HepG2 (cell line): ENCODE measurements at places on chromosomes 11 and 22.
A peak's percentile ranks its signal among the peaks of the same experiment; 100 is the strongest.

DNA sequence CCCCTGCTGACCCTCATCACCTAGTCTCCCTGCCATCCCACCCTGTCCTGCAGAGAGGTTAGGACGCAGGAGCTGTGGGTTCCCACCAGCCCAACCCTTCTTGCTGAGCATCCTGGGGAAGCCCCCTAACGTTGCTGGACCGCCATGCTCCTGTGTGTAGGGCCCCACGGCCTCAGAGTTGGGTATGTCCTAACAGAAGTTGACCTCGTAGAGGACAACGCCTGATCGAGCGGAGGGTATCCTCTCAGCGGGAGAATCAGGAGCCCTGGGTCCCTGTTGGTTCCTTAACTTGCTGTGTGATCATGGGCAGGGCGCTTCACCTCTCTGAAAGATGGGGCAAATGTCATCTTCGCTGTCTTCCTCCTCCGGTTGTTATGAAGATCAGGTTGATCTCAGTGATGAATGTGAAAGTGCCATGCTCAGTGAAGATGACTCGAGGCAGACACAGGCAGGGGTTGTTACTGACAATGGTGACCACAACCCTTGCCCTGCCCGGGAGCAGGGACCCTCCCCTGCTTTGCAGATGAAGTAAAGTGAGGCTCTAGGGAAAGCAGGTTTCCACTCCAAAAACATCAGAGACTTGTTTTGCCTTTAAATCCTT, 19.3 kb upstream of the CD5 start:
- DNase-seq: no peak

DNA sequence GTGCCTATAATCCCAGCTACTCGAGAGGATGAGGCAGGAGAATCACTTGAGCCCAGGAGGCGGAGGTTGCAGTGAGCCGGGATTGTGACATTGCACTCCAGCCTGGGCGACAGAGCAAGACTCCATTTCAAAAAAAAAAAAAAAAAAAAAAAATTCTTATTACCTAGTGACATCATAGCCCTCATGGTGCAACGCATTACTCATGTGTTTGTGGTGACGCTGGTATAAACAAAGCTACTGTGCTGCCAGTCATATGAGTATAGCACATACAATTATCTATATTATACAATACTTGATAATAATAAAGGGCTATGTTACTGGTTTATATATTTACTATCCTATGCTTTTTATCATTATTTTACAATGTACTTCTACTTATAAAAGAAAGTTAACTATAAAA, 41.2 kb downstream of the OR2AT4 start:
- DNase-seq: no peak

- no peak for DNase-seq
Measured at GRCh38 chr22:45688600-45689080, 17.0 kb downstream of the ATXN10 start.

DNA sequence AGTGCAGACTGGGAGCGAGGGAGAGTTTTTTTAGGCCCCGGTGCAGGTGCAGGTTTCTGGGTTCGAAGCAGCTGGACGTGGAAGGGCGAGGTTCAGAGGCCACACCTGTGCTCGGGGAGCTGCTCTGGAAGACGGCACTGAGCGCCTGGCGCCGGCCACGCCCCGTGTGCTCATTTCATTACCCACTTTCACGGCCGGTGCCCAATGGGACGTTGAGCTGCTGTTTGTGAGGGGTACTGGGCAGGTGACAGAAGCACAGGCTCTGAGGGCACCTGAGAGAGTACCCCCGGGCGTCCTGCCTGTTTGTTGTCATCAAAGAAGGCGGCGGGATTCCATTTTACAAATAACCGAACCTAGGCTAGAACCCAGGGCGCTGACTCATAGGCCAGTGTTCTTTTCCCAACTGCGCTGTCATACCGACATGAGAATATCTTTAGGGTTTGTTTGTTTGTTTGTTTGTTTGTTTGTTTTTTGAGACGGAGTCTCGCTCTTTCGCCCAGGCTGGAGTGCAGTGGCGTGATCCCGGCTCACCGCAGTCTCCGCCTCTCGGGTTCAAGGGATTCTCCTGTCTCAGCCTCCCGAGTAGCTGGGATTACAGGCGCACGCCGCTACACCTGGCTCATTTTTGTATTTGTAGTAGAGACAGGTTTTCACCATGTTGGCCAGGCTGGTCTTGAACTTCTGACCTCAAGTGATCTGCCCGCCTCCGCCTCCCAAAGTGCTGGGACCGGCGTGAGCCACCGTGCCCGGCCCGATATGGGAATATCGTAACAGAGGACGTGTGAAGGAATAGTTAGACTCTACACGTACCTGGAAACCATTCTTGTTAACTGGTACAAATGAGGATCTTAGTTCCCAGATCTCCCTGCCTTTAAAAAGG, 16.6 kb upstream of the SPTBN2 start:
- no peak for DNase-seq

GRCh38 chr11:58927393-58928106, 11.7 kb upstream of the GLYATL1 start:
- peak; percentile 24 for DNase-seq

GRCh38 chr11:8786933-8787332, 104.3 kb downstream of the RPL27A start:
- no peak for DNase-seq
